ENCODE measurements at places on chromosomes 6 and 20.

DNA sequence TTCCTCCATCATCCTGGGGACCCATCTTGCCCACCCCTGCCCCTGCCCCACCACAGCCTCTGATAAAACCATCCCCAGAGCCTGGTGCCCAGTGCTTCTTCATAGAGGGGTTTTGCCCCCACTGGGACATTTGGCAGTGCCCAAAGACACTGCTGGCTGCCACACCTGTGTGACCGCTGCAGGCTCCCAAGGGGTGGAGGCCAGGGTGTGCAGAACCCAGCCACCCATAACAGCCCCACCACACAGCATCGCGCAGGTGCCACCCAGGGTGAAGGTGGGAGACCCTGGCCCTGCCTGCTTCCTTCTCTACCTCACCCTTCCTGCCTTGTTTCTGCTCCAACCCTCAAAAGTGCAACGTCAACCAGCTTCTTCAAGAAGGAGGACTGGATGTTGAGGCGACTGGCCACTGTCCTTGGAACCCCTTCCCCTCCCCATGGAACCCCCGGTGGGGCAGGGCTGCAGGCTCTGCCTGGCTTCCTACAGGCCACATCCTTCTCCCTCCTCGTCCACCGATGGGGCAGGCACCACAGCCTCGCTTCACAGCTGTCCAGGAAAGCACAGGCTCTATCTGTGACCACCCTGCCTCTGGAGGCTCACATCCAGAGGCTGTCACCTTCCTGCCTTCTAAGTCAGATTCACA lies 79.2 kb upstream of the MPC1 start:
- DNase-seq = no peak

DNA sequence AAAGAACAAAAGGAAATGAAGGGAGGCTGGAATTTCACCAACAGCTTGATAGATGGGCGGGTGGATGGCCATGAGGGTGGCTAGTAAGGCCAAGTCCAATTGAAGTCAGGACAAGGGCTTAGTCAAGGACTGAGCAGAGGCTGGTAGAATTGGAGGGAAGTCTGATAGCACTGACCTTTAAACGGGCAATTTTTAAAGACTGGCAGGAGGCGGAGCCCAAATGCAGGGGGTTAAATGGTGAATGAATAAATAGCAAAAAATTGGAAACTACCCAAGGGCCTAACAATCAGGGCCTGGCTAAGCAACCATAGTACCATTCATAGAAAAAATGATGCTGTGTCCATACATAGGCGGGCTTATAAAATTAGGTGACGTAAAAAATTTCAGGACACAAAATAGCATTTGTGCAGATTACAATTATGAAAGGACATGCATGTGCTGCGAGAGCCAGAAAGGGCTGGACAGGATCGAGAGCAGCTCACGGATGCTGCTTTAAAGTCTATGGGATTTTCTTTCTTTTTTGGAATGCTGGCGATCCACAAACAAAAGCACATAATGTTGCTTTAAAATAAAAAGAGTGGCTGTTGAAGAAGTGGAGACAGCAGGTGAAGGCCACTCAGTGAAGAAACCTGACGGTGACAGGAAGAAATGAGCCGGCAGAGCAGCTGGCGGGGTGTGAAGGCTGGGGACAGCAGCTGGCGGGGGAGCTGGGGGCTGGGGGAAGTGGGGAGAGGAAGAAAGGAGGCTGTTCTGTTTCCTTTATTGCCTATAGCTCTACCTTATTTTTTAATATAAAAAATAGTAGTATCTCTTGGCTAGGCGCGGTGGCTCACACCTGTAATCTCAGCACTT lies 42.8 kb upstream of the TAF8 start:
- DNase-seq = no peak

- no peak for DNase-seq
These were observed 154.6 kb downstream of the RFPL4B start for GRCh38 chr6:112501705-112502104.

- peak; percentile 87 for DNase-seq
These were observed 104.9 kb downstream of the SNX5 start for GRCh38 chr20:17863577-17864292.

DNA sequence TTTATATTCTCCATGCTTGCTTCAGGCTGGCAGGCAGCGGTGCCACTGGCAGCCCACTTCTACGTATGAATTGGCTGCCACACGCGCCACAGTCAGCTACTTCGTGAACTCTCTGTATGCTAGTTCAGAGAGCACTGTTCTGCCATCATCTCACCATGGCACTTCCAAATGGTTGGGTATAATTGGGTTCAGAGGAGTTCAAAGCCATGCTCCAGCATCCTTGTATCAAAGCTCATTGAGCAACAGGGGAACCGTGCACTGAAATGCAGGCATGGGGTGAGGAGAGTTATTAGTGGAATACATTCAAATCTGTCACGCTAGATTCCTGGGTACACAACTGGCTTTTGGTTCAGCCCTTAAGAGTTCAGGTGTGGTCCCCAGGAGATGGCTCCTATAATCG lies 519.9 kb upstream of the NOX3 start:
- no peak for DNase-seq

- DNase-seq = no peak
These were observed 58.8 kb downstream of the RPRD1B start for GRCh38 chr20:38092260-38092857.

DNA sequence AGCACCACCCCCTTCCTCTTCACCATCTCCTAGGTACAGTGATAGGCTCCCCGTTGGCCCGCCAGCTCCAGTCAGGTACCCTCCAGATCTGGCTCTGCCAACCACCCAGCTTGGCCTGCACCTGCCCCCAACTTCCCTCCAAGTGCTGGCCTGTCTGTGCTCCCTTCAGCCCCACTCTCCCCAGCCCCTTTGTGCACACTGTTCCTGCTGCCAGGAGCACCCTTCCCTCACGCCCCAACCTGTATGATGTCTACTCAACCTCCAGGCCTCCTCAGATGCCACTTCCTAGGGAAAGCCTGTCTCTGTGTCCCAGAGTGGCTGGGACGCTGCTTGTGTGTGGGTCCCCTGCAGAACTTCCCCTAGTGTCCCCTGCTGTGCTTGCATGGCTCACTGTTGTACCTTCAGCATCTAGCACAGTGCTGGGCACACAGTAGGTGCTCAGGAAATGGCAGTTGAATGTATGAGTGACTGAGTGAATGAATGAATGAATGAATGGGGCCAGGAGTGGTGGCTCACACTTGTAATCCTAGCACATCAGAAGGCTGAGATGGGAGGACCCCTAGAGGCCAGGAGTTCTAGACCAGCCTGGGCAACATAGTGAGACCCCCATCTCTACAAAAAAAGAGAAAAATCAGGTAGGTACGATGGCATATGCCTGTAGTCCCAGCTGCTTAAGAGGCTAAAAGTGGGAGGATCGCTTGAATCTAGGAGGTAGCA lies 3.0 kb downstream of the ZBP1 start:
- DNase-seq = no peak

DNA sequence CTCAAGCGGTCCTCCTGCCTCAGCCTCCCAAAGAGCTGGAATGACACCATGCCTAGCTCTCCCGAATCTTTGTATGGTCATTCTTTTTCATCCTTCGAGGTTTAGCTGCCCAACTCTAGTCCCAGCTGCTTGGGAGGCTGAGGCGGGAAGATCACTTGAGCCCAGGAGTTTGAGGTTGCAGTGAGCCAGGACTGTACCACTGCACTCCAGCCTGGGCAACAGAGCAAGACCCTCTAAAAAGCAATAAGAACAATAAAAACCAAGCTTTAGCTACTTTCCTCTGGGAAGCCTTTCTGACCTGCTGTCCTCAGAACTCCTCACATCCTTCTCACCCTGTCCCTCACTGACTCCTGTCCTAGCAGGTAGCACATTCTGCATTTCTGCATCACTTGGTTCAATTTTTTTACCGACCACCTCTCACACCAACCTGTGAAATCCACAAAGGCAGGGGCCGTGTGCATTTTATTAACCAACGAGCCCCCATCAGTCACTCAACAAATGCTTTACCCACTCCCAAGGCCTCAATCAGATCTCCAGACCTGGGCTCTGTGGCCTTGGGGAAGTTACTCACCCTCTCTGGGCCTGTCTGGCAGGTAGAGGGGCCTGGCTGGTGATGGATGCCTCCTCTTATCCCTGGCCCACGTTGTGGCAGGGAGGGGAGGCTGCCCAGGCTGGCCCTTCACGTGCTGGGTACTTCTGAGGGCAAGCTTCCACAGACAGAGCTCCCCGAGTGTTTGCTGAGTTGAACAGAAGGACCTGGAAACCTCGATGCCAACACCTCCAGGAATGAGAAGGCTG lies 14.7 kb upstream of the SRC start:
- no peak for DNase-seq

DNA sequence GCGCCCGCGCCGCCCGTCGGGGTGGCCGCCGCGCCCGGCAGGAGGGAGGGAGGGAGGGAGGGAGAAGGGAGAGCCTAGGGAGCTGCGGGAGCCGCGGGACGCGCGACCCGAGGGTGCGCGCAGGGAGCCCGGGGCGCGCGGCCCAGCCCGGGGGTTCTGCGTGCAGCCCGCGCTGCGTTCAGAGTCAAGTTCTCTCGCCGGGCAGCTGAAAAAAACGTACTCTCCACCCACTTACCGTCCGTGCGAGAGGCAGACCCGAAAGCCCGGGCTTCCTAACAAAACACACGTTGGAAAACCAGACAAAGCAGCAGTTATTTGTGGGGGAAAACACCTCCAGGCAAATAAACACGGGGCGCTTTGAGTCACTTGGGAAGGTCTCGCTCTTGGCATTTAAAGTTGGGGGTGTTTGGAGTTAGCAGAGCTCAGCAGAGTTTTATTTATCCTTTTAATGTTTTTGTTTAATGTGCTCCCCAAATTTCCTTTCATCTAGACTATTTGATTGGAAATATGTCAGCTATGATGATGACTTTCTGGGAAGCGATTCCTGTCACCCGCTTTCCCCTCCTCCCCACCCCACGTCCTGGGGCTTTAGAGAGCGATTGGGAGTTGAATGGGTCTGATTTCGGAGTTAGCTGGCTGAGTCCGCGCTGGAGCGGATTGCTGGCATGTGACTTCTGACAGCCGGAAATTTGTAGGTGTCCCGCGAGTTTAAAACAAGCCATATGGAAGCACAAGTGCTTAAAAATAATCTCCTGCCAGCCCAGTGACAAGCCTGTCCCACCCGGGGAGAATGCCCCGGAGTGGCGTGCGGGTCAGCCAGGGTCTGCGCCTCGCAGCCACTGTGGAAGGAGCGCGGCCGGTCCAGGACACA lies 1.1 kb downstream of the ESR1 start:
- no peak for DNase-seq

DNA sequence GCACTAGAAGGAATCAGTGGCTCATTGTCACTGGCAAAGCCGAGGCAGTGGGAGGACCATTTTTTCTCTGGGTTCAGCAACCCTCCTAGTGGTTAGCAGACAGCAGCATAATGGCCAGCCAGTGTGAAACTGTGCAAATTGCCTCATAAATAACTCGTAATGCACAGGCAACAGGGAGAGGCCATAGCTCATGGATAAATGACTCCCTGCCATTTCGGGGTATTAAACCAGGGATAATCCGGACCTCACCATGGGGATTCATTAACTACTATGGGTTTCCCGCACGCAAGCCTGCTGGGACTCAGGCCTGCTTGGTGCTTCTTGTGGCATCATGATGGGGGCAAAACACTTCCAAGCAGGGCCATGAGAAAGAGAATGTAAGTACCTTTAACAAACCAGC lies 158.2 kb upstream of the CHD6 start:
- no peak for DNase-seq

- DNase-seq = no peak
These were observed 13.8 kb downstream of the BRD2 start for GRCh38 chr6:32982084-32982701.

DNA sequence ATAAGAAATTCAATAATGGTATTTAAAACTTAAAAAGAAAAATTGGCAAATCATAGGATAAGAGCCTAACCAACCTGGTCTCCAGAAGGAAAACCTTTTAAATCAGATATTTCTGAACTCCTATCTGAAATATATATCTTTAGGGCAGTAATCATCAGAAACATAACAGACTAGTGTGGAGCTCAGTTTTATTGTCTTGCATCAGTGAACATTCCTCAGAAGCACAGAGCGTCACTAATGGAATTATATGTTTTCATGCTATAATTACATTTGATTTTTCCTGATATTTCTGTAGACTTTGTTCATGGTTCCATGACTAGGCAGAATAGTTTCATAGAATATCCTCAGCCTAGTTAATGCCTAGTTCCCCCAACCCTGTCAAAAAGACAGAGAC lies 262.2 kb downstream of the EYA4 start:
- DNase-seq = no peak

DNA sequence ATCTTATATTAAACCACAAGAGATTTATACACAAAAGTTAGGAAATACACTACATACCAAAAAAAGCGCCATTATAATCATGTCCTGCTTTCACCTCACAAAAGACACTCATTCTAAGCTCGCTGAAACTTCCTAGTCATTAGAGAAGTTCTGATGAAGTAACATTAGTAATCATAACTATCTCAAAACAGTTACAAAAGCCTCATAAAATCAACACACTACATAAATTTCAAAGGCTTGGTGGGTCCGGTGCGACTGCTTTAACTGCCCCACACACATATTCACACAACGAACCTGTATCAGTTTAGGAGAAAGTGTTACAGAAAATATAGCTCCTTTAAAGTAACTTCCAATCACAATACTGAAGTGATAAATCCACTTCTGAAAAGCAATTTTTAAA lies 1.9 kb downstream of the PHIP start:
- no peak for DNase-seq

GRCh38 chr6:167044696-167045095 lies 45.5 kb downstream of the CEP43 start:
- DNase-seq = no peak

DNA sequence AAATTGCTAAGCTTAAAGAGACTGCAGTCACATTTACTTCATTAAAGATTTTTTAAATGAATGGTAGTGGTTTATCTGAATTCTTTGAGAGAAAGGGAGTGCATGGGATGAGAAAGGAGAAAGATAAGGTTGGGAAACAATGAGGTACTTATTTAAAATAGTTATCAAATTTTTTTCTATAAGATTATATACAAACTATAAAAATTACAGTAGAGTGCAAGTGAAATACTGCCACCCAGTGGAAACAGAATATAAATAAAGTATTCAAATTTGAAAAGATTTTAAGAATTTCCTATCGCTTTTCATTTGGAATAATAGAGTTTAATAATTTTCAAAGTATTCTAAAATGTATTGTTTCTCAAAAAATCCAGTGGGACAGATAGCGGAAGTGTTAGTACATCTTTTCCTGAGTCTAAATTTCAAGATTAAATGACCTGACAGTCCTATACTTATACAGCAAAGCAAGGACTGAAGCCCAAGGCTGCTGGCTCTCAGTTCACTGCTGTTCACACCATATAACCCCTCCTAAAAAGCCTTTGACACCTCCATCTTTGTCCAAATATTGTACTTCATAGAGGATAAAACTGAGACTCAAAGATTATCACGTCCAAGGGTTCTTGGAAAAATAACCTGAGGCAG lies 31.1 kb downstream of the EPM2A start:
- no peak for DNase-seq

GRCh38 chr6:38015341-38015740 lies 195.8 kb downstream of the ZFAND3 start:
- no peak for DNase-seq

- DNase-seq = no peak
These were observed 6.2 kb downstream of the MOXD1 start for GRCh38 chr6:132395015-132395597.

- no peak for DNase-seq
These were observed 14.3 kb upstream of the SPO11 start for GRCh38 chr20:57315083-57315975.

GRCh38 chr20:5020760-5021159 lies 19.4 kb upstream of the SLC23A2 start:
- no peak for DNase-seq

GRCh38 chr6:169783971-169784820 lies 32.8 kb downstream of the ERMARD start:
- DNase-seq = no peak

GRCh38 chr6:108883172-108883571 lies 35.0 kb downstream of the ARMC2 start:
- DNase-seq = no peak

Data from HuH-7.5 (cell line).